MM.1S (cell line): ENCODE measurements at places on chromosomes 2 and 18.

DNA sequence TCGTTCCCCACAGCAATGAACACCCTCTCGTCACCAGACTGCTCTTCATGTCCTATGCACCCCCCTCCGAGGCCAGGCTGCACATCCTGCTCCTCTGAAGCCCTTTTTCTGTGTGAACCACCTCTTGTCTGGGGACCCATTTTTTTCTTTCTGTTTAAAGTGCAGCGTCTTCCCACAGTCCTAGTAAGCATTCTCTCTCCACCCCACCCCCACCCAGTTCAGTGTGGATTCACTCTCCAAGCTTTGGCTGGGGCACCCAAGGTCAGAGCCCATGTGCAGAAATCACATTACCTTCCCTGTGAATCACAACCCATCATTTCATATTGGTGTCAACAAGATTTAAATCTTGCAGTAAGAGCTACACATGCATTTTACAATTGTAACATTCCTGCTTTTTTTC lies 26.4 kb upstream of the PKDCC start:
- DNase-seq, result no peak

- DNase-seq, result no peak
Observed at GRCh38 chr2:204272089-204272488, 273.2 kb upstream of the PARD3B start.

DNA sequence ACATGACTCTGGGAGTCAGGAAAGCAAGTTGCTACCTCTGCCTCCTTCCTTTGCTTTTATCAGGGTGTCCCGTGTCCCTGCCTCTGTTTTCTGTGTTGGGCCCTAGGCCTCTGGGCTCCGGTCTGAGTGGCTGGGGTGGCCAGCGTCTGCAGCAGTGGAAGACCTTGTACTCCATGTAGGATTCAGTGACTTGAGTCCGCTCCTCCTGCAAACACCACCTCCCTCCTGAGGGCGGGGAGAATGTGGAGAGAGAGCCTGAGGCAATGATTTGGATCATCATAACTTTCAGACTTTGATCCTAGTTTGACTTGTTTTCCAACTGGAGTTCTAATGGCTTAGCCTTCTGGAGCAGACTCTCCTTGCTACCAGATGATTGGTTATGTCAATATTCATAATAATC lies 30.8 kb downstream of the ATP6V1C2 start:
- no peak for DNase-seq

DNA sequence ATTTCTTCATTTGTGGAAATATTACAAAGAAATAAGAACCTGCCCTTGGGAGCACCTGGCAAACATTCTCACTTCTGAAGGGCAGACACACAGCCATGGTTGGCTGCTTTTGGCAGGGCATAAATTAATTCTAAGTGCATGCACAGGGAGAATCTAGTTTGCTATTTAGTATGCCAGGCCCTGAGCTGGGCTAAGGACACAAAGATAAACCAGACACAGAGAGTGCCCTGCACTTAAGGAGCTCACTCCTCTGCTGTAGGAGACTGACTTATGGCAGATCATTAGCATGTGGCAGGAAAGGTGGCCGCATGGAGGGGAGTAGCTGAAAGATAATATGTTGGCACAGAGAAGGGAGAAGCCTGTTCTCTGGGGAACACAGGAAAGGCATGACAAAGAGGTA lies 367.0 kb downstream of the LPIN1 start:
- no peak for DNase-seq

GRCh38 chr2:74513605-74514367 lies 464 bp upstream of the TLX2 start:
- no peak for DNase-seq

DNA sequence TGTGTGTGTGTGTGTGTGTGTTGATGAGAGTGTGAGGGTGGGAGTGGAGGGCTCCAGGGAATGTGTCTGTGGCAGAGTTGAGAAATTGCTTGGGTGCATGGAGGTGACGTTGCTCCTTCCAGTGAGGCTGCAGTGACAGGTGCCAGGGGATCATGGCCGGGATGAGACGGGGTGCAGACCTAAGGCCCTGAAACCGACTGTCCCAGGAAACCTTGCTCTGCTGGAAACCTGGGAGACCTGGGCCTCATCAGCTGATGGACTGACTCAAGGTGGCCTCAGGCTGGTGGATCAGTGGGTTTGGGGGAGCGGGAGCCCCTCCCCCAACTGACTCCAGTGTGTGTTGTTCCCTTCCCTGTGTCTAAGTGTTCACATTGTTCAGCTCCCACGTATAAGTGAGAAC lies 56.6 kb downstream of the INHBB start:
- DNase-seq, result no peak

DNA sequence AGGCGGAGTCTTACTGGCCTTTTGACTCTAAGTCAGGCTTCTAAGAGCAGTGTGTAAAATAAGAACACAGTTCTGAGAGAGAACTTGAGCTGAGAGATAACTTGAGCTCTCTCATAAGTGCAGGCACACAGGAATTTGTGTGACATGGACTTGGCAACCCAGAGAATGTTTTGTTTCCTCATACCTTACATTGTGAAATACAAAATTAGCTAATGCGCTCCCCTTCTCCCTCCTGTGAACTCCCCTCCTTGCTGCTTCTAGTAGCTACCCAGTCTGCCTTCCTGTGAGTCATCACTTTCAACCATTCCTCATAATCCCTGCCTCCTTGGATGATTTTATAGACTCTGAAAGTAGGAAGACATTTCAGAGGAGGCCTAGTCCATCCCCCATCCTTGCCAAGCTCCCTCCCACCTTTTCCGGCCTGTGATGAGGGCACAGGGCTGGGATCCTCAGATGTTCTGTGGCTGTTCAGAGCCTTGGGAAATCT lies 22.6 kb downstream of the FER1L5 start:
- DNase-seq, result no peak

GRCh38 chr2:84846741-84847142 lies 34.1 kb downstream of the TRABD2A start:
- DNase-seq, result no peak

DNA sequence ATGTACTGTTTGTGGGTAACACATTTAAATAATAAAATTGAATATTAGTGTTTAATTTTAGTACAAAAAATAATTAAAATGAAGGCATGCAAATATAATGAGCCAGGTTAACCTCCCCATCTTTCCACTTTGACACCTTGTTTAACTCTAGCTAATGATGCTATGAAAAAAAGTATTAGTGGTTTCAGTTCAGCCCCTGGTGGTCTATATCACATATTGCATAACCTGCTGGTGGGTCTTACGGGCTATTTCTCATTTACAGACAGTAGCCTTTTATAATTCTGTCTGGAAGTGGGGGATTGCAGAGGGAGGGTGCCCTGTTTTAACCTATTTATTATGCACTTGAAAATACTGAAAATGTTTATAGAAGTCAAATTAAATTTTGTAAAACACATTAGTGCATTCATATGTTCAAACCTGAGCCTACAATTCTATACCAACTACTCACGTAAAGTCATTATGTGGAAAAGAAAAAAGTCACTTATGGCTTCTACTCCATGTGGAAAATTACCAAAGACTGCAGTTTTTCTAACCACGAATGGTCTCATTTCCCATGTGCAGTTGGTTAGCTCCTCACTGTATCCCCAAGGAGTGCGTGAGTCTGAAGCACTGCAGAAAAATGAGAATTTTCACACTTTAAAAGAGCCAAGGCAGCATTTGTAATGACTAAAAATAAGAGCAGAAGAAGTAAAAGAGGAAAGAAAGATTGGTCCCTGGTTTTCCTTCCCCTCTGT lies 381.0 kb downstream of the MTX2 start:
- DNase-seq, result no peak

DNA sequence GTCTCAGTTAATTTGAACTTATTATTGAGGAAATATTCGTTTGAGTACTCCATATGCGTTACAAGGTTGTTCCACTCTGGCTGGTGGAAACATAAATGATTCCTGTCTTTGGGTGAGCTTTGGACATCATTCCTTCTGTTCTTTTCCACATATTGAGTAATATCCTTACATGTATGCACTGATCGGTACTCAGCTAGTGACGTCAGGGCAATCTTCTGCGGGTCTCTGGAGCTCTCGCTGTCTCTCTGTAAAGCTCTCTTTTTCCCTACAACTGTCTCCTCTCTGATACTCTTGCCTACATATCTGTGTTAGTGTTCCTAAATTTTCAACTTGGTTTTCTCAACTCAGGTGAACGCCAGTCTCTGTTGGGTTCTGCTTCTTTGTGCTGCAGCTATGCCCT lies 23.4 kb upstream of the IL36G start:
- no peak for DNase-seq

- no peak for DNase-seq
Observed at GRCh38 chr2:84697895-84698294, 181.6 kb downstream of the DNAH6 start.

DNA sequence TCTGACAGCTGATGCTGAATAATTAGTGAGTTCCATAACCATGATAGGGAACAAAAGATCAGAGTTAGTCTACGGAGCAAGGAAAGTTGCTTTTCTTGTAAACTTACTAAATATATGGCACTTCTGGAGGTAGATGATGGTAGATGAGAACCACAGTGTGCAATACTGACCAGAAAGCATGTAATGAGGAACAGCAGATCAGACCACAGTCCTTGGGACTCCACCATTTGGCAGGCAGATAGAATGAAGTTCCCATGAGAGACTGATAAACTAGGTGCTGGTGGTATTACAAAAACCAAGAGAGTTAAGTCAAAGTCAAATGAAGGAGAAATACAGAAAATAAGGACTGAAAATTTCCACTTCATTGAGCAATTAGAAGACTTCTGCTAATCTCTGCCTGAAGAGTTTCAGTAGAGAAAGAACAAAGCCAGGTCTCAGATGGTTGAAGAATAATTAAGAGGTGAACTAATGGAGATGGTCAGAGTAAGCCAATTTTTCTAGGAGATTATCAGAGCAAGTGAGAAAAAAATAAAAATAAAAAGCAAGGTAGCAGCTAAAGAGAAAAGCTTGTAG lies 10.4 kb downstream of the CERKL start:
- no peak for DNase-seq

DNA sequence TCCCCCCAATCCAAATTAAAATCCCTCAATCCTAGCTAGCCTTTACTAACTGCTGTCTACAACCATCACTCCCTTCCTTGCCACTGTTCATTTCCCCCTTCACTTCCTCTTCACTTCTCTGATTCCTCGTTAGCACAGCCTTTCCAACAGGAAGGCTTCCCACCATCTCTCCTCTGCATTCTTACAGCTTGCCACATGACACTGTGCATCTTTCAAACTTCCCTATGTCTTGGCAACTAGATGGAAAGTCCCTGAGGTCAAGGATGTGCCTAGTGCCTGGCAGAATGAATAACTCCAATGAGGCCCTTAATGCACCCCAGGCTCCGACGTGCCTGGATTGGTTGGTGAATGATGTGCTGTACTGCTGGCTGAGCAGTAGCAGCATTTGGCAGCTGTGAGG lies 15.2 kb downstream of the SAP130 start:
- DNase-seq, result no peak

GRCh38 chr18:76145521-76146376 lies 349.3 kb downstream of the ZNF516 start:
- no peak for DNase-seq

GRCh38 chr2:96815326-96816126 lies 542 bp upstream of the CNNM3 start:
- peak; percentile 55 for DNase-seq

- DNase-seq, result no peak
Observed at GRCh38 chr2:144325086-144325485, 194.8 kb downstream of the ZEB2 start.

DNA sequence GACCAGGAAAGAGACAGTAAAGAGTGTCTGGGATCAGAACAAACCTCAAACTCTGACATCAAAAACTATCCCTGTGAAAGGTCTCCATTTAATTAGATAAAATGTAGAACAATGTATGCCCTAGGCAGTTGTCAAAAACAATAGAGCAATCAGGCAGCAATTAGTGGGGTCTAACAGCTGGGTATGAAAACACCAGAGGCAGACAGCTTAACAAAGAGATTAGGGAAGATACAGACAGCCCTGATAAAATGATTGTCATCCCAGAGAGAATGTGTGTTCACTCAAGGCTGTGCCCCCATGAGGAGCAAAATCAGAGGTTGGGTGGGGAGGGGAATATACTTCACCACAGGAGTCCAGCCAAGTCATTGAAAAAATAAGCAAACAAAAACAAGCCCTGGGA lies 50.0 kb downstream of the INPP4A start:
- no peak for DNase-seq

- no peak for DNase-seq
Observed at GRCh38 chr2:235679471-235679870, 185.6 kb downstream of the AGAP1 start.

DNA sequence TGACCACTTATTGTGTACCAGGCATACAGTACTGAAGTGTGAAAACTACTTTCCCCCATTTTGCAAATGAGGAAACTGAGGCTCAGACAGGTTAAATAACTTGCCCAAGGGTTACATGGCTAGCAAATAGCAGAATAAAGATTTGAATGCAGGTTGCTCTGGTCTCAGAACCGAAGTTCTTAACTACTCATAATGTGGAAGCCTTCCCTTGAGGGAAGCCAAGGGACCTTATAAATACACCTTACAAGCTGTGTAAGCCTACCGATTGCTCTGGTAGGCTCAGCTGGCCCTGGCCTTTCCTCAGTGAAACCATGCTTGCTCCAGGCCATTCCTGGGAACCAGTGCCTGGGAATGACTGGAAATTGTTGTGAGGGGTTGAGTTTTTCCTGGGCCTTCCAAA lies 114.6 kb upstream of the CDCA7 start:
- DNase-seq, result no peak

- no peak for DNase-seq
Observed at GRCh38 chr2:134133622-134134312, 120.1 kb upstream of the MGAT5 start.

DNA sequence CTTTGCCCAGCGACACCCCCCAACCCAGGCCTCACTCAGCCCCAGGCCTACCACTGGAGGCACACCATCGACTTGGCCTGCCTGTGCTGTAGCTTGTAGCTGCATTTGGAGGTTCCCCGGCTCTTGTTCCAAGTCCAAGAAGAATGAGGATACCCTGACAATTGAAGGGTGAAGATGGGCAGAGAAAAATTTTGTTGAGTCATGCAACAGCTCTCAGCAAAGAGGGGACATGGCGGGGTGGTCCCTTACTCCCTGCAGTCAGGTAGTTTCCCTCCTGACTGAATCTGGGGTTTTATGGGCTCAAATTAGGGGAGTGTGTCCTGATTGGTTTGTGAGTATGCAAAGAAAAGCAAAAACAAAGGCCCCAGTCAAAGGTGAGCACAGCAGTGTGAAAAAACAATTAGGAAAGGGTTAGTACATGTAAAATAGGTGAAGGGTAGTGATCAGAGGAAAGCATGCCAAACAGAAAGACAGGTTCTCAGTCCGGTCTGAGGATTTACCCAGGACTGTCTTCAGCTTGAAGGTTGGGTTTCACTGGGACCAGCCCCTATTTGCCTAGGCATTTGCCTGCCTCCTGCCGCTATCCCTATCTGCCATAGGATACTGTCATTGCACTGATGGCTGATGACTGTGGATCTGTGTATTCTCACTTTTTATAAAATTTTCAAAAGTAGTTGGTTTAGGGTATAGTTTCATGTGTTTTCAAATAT lies 316.4 kb upstream of the RND3 start:
- DNase-seq, result no peak

- no peak for DNase-seq
Observed at GRCh38 chr2:83595926-83596325, 863.2 kb downstream of the SUCLG1 start.

DNA sequence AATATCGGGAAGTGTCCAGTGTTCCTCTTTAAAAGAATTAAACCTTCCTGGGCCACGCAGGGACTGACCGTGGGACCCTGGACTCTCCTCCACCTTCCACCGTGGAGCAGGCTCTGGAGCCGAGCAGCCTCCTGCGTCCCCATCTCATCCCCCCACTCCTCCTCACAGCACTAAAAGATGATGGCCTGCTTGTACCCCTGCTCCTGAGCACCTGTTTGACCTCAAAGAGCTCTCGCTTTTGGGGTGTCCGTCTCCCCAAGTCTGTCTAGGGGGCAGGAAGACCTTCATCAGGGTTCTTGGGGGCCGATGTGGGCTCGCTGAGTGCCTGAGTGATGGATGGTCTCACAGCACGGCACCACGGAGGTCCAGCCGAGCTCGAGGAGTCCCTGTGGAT lies 1.2 kb upstream of the SDC1 start:
- no peak for DNase-seq
